ENCODE measurements at places on chromosomes 4 and X.

DNA sequence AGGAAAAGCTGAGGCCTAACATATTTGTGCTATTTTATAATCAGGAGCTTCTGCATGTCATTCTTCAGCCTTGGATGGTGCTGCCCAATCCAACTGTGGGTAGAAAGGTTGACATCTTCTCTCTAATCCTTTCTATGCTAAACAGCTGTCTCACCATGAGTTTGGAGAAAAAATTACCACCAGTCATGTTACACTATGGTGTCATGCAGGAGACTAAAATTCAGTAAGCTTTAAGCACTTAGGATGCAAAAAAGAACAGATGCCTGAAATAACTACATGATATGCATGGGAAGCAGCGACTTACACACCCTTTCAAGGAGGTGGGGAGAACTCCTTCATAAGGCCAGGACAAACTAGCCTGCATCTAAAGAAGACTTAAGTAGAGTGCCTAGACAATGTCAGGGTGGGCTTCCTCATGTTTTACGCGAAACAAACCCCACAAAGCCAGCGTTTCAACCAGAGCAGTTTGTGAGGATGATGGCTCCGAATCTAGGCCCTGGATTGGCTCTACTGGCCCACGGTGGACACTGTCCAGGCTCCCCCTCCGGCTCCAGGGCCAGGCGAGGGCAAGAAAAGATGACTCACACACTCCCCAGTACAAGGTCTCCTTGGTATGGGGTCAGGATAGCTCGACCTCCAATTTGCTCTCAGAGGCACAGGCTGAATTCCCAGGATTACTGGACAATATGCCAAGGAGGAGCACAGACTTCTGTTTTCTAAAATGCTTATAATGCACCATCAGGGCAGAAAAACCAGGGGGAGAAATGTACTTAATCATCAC is 45.1 kb downstream of the STX18 start:
- DNase-seq = no peak

DNA sequence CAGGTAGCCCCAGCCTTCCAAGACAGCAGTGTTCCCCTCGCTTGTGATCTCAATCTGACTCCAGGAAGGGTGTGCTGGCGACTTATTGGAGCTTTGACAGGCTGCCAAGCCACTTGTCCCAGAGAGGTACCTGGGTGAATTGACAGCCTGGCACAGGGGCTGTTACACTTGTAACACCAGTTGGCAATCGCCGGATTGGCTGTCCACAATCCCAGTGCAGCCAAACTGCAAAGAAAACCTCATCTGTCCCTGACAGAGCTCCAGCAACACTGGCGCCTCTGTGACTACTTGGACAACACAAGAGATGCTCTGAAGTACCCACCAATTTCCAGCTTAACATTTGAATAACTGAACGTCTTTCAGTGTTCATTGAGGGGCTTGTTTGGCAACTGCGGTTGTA is 76.8 kb upstream of the PRPS1 start:
- DNase-seq = no peak

DNA sequence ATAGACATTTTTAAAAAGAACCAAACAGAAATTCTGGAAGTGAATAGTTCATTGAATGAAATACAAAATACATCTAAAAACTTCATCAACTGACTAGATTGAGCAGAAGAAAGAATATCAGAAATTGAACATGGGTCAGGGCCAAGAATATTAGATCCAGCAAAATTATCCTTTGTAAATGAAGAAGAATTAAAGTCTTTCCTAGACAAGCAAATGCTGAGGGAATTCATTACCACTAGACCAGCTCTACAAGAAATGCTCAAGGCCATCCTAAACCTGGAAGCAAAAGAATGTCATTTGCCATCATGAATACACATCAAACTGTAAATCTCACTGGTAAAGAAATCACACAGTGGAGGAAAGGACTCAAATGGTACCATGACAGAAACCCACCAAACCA is 72.7 kb upstream of the RPL34 start:
- DNase-seq = no peak

GRCh38 chr4:86927843-86928395 is 6.9 kb upstream of the AFF1 start:
- peak; percentile 88 for DNase-seq

GRCh38 chr4:40840255-40840984 is 90.7 kb downstream of the NSUN7 start:
- DNase-seq = no peak

- peak; percentile 33 for DNase-seq
These were observed 5.1 kb downstream of the AP1S2 start for GRCh38 chrX:15849555-15849954.

GRCh38 chrX:54561622-54562021 is 31.6 kb downstream of the GNL3L start:
- no peak for DNase-seq

DNA sequence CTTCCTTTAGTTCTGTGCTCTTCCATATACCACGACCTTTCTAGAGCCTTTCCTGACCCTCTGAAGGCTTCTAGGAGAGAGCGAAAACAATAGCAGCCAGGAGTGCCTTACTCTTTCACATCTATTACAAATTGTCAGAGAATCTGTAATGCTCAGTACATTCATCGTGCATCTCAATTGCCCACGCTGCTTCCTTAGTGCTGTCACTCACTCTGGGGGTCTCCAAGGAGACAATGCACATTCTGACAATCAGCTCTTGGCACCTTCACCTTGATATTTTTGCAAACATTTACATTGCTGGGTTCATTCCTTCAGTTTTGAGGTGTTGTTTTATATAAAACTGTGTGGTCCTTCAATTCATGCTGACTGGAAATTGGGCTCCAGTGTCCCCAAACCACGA is 110.1 kb upstream of the GPR101 start:
- DNase-seq = no peak

- DNase-seq = peak; percentile 13
These were observed 222.7 kb upstream of the HAND2 start for GRCh38 chr4:173752610-173753230.

GRCh38 chr4:54185866-54186265 is 43.2 kb upstream of the PDGFRA start:
- no peak for DNase-seq

- no peak for DNase-seq
These were observed 1392.8 kb upstream of the TENM3 start for GRCh38 chr4:180850318-180850940.

GRCh38 chr4:155899891-155900290 is 3.6 kb upstream of the TDO2 start:
- no peak for DNase-seq

DNA sequence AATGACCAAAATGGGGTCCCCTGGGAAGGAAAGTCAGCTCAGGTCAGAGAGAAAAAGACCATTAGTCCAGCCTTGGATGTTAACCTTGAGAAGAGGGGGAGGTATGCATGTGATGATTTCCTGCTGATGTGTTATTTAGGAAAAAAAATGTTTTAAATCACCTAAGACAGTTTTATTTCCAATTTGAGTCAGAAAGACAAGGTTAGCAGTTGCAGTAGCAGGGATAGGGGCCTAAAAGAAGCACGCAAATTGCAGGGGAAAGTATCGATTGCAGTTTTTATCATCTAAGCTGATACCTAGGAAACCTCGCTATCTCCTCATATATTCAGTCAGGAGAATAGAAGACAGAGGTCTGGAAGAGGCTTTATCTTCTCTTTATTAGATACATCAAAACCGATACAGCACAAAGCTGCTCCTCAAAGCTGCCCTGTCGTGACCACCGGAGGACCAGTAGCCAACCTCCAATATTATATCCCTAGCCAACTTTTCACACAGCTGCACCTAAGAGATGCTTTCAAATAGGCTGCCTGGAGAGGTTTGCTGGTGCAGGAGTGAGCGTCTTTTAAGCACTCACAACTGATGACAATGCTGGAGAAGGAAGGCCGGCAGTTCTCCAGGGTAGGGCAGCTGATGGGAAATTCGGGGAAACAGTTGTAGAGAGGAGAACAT is 289.4 kb downstream of the INPP4B start:
- DNase-seq = no peak
